ENCODE measurements at places on chromosomes 4 and X.

- DNase-seq: no peak
Observed at GRCh38 chrX:113962343-113962742, 621.5 kb upstream of the HTR2C start.

DNA sequence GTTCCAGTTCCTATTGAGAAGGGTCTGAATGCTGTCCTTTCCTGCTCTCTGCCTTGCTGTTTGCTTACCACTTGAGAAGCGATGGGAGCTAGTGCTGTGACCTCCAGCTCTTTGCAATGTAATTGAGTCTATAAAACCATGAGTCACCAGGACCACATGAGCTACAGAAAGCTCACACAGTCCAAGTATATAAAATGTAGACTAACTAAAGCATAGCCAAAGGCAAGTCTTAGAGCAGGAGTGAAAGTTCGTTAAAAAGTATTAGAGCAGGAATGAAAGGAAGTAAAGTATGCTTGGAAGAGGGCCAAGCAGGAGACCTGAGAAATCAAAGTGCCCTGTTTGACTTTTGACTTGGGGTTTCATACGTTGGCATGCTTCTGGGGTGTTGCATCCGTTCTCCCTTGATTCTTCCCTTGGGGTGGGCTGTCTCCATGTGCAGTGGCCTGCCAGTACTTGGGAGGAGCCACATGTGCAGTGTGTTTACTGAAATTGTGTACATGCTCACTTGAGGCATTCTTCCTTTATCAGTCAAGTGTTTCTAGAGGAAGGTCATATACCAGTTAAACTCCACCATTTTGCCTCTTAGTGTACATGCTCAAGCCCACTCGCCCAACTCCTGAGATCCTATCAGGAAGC is 71.3 kb upstream of the KIT start:
- DNase-seq: no peak

GRCh38 chr4:88857588-88857987 is 160.0 kb upstream of the NAP1L5 start:
- no peak for DNase-seq

DNA sequence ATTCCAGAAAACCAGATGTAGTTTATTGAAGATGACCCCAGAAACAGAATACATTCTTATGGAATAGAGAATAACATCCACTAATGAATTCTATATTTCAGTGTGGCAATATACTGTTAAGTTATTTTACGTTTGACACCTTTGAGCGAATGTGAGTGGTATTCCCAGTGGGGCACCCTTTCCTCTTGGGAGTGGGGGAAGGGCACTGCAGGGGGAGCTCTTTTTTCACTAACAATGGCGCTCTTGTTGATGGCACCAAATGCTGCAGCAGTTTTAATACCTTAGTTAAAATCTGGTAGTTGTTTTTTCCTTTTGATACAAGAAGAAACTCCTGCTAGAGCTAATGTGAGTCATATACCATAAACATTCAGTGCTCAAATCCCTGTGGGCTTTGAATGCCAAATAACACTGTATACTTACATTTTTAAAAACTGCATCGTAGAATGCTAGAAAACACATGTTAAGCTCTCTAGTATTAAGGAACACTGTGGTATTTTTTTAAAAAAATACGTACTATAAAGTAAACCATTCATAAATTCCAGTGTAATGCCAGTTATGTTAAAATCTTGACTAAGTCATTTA is 178.5 kb downstream of the DCHS2 start:
- DNase-seq: no peak

- DNase-seq: no peak
Observed at GRCh38 chrX:39018541-39018940, 217.3 kb downstream of the MID1IP1 start.

DNA sequence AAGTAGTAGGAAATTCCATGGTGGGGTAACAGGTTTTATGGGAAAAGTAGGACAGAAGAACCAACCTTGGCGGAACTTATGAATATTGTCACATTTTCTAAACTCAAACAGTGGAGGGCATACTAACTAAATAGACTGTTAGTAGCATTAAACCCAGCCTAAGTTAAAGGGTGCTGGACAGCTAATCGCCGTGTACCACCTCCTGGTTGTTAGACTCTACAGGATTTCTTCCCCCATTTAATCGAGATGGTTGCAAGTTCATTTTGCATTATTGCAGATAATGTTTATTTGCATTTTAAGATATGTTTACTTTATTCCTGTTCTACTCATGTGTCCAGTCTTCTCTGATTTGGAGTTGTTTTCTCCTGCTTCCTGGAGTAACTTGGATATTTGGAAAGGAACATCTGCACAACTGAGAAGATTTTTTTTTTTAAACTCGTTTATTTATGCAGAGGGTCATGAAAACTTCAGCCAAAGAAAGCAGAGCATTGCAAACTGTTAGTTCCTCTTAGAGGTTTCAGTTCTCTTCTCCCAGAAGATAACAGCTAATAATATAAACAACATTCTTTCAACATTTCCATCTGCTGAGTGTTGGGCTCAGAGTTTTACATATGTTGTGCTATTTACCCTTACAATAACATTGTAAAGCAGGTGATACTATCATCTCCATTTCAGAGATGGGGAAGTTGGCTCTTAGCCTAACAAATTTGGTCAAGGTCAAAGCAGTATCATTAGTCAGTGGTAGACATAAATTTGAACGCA is 51.5 kb upstream of the TBC1D9 start:
- no peak for DNase-seq

DNA sequence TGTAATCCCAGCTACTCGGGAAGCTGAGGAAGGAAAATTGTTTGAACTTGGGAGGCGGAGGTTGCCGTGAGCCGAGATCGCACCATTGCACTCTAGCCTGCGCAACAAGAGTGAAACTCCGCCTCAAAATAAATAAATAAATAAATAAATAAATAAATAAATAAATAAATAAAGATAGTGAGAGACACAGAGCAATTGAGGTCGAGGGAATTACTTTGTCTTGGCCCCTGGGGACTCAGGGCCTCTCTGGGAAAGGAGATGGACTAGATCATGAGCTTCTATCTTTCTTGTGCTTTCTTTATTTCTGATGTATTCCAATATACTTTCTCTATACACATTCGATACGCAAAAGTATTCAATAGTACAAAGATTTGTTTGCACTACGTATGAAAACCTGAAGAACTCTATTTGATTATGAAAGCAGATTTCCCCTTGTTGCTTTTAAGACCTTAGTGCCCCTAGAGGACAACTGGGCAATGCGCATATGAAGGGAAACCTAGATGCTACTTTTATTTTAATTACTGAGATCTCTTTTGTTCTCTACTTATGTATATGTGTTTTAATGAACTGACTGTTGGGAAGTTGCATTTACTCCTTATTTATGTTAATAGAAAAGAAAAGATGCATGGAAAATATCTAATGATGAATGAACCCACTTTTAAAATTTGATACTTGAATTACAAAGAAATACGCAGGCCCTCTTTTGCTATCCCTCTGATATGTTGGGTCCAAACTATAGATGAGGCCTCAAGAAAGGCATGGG is 12.8 kb upstream of the ELOVL6 start:
- DNase-seq: no peak

GRCh38 chr4:164058776-164059445 is 564.4 kb downstream of the TMA16 start:
- DNase-seq: no peak

DNA sequence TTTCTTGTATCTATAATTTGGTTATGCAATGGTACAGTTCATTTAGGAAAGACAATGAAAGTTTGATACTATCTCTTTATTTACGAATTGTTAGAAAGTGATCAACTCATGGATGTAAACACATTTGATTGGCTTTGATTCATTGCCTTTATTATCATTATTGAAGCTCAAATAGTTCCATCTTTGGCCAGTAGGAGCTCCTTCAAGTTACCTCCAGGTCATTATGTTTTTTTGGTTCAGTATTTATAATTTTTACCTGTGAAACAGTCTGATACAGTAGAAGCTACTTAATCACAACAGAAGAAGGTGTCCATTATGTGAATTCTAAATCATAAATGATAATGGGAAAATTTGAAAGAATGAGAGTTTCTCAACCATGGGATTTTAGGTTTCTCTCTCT is 12.4 kb downstream of the NPY5R start:
- DNase-seq: no peak

All from stimulated activated naive B cell treated with anti-CD40 and anti-IgM and Interleukin-4, amounts not matched to agents 10 μg/mL and 1 μg/mL and 100 μg/mL, for 72 hours (primary cell).